Activated CD8-positive, alpha-beta memory T cell treated with anti-CD3 and anti-CD28 coated beads for 4 hours (primary cell): ENCODE measurements at places on chromosomes 1 and 21.

DNA sequence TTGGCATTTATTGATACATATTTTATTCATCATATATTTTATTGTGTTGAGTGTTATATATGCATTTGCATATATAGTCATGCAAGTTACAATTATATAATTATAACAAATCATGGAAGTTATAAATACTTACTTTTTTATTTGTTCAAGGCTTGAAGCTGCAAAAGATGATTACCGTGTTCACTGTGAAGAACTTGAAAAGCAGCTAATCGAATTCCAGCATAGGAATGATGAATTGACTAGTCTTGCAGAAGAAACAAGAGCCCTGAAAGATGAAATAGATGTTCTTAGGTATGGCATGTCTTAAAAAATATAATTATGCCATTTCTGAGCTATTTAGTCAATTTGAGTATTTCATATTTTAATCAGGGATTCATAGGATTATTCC lies 32.1 kb downstream of the HOOK1 start:
- no peak for DNase-seq

DNA sequence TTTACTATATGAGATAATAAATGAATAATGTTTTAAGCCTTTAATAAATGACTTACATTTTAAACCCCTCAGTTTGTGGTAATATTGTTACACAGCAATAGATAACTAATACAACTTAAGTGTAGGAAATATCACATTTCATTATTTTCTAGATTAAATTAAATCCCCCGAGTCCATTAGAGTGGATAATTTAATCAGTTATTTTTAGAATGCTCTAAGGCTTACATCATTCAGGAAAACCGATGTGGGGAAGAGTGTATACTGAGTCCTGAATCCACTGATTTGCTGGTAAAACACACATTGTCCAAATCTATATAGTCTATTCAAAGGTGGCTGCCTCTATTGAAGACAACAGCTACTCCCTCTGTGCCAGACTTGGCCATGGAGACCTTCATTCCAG lies 35.7 kb upstream of the DOCK7 start:
- DNase-seq = no peak

GRCh38 chr1:109622895-109623294 lies 3.3 kb downstream of the AMPD2 start:
- no peak for DNase-seq

- no peak for DNase-seq
Measured at GRCh38 chr1:94741996-94742395, 78.2 kb upstream of the SLC44A3 start.

DNA sequence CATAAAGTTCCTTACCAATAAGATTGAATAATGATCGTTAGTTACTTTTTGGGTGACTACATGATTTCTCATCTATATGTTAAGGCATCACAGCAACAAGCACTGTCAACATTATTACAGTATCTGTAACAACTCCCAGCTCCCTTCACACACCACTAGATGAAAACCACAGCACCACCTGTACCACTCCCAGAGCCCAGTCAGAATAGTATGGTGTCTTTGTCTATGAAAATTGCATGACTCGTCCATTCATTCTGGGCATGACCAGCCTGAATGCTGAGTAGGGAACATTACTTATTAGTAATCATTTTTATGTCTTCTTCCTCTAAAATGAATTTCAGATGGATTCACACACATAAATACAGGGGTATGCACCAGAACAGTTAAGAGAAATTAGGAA lies 7.0 kb downstream of the OLFML2B start:
- no peak for DNase-seq

- DNase-seq = peak; percentile 22
Measured at GRCh38 chr21:36419996-36420395, 34.8 kb downstream of the CHAF1B start.

DNA sequence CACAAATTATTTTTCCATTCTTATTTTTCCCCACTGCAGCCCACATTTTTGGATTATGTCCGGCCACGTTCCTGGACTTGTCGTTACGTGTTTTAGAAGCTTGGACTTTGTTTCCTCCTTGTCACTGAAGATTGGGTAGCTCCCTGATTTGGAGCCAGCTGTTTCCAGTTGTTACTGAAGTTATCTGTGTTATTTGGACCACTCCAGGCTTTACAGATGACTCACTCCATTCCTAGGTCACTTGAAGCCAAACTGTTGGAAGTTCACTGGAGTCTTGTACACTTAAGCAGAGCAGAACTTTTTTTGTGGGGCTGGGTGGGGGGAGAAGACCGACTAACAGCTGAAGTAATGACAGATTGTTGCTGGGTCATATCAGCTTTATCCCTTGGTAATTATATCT lies 12.2 kb upstream of the AXDND1 start:
- DNase-seq = no peak

DNA sequence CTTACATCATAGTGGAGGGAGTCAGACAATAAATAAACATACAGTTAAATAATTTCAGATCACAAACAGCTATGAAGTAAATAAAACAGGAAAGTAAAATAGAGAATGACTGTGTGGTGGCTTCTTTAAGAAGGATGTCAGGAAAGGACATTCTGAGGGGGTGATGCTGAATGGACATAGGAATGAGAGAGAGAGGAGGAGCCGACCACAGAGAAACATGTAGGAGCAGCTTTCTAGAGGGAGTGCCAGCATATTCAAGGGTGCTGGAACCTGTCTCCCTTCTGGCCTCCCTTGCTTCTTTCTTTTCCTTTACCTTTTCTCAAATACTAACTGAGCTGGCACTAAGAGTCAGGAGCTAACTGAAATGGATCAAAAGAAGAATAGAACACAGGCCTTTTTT lies 20.5 kb upstream of the BCL10 start:
- DNase-seq = no peak

GRCh38 chr1:1114431-1114830 lies 1.5 kb downstream of the C1orf159 start:
- DNase-seq = no peak

DNA sequence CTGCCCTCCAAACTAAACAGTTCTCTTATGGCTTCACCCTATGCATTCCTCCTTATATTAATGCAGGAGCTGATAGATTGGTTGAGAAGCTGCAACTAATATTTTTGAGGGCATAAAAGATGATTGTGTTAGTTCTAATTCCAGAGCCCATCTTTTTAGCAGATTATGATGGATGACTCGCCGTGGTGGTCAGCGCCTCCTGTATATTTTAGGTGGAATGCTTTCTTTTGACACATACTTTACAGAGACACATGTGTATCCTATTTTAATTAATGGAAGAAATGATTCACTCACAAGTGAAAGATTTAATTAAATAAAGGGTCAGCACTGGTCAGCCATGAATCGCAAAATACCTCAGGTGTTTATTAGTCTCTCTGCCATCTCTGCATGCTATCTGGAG lies 120.7 kb downstream of the TM2D1 start:
- no peak for DNase-seq

GRCh38 chr1:118981436-118981835 lies 6.7 kb downstream of the TBX15 start:
- no peak for DNase-seq

- no peak for DNase-seq
Measured at GRCh38 chr21:15614766-15615165, 115.0 kb upstream of the USP25 start.

DNA sequence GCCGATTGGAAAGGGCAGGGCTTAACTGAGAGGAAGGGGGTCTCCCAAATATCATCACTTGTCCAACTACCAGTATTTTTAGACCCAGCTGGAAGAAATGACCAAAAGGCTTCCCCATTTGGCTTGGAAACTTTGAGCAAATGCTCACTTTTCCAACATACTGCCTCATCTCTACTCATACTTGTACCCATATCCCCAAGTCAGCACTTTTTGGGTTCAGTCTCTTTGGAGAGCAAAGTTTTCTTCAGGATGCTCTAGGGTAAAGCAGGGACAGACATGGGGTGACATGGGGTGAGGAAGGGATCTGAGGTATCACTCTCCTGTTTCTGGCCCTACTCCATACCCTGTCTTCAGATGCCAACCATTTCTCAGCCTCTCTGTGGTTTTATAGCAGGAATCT lies 27.2 kb downstream of the LRRN2 start:
- no peak for DNase-seq

DNA sequence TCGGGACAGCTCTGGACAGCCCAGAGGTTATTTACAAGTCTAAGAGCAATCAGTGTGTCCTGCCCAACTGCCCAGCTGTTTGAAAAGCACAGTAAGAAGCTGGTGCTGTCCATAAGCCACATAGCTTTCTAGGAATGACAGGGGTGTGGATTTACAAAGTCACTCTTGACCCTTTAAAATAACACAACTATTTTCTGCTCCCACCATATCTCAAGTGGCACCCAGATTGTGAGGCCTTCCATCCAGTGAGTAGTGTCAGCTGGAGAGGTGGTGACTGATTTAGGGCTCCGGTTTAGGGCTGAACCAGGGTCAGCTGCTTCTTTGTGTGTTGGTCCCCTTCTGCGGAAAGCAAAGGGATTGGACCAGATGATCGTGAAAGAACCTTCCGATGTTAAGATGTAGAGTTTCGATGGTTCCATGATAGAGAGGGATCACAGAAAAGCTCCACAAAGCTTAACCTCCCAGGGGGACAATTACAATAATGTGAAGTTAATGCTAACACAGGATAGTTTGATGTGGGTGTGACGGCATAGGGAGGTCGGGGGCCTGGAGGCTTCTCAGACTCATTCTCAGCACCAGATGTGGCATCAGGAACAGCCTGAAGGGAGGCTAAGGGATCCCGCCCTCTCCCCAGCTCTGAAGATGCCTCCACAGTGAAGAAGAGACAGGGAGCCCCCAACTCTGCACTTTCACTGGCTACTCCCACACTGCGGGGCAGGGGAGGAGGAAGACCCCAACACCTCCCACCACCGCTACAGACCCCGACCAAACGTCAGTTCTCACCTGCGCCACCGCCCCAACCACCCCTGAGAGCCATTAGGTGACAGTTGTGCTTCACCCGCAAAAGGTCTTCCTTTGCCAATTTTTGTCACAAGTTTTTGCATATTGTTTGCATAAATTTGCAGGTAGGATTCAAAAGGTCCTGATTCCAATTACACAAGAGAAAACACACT lies 40.6 kb downstream of the LRRC3 start:
- DNase-seq = no peak

GRCh38 chr1:206486995-206487788 lies 16.9 kb downstream of the IKBKE start:
- DNase-seq = no peak

- no peak for DNase-seq
Measured at GRCh38 chr1:34455121-34455520, 278.4 kb downstream of the C1orf94 start.

- DNase-seq = no peak
Measured at GRCh38 chr1:85459290-85459689, 5.7 kb downstream of the DDAH1 start.

- DNase-seq = no peak
Measured at GRCh38 chr1:197027359-197027758, 39.7 kb downstream of the F13B start.

GRCh38 chr1:237098541-237098940 lies 56.6 kb downstream of the RYR2 start:
- no peak for DNase-seq

GRCh38 chr1:62356257-62356835 lies 37.1 kb upstream of the KANK4 start:
- no peak for DNase-seq

- DNase-seq = no peak
Measured at GRCh38 chr1:30277415-30277814, 446.0 kb downstream of the MATN1 start.

- DNase-seq = no peak
Measured at GRCh38 chr1:15851210-15852035, 3.9 kb downstream of the SPEN start.

- no peak for DNase-seq
Measured at GRCh38 chr1:179955287-179955680, 674 bp downstream of the CEP350 start.

DNA sequence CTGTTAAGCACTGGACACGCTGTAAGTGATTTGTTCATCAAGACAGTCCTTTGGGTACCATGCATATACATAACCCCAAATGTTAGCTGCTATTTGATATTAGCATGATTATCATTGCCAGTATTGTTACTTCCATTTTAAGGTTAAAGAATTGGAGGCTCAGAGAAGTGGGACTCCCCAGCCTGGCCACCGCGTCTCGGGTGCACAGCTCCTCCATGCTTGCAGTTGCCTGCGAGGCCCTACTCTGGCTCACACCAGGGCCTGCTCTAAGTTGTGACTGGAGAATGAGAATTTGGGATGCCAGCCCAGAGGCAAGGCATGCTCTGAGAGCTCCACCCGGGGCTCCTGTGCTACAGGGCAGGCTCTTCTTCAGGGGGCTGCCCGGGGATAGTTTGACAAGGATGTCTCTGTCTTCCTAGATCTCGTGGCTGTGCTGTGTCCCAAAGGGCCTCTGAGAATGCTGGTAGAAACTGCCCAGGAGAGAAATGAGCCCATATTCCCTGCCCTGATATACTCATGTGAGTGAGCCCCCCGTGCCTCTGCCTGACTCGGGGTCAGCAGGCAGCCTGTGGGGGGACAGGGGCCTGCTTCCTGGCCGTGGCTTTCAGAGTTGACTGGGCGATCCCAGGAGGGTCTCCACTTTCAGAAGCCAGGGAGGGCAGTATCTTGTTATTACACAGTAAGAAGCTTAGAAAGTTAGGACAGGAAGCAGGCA lies 19.4 kb downstream of the PSEN2 start:
- DNase-seq = no peak

- no peak for DNase-seq
Measured at GRCh38 chr1:204742676-204743251, 57.2 kb upstream of the LRRN2 start.

GRCh38 chr1:43772978-43773377 lies 65.6 kb downstream of the ST3GAL3 start:
- DNase-seq = no peak

GRCh38 chr1:183138301-183138700 lies 47.8 kb upstream of the LAMC2 start:
- no peak for DNase-seq

DNA sequence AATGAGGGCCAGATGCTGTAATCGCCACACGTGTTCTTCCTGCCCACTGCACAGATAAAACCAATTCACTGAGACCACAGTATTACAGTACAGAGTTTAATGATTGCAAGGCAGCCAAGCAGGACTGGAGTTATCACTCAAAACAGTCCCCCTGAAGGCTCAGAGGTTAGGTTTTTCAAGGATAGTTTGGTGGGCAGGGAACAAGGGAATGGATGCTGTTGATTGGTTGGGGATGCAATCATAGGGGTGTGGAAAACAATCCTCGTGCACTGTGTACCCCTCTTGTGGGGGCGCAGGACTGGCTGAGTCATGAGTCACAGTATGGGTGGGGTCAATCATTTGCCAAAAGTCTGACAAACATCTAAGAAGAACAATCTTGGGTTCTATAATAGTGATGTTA lies 12.4 kb upstream of the USP1 start:
- DNase-seq = no peak

DNA sequence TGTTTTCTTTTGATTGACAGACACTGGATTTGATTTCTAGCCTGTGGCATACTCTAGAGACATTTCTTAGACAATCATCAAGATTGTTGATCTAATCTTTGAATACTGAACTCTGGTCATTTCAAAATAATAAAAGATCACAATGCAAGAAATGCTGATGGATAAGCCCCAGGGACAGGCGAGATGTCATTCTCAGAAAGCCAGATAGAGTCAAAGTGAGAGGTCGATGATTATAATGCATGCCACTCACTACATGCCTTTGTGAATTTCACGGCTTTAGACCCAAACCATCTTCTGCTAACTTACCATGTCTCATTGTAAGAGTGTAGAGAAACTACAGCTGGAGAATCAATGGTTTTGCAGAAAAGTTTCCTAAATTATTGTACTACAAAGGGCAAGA lies 257.1 kb downstream of the DYRK1A start:
- DNase-seq = no peak

- DNase-seq = no peak
Measured at GRCh38 chr1:67342076-67342890, 34.6 kb downstream of the IL12RB2 start.

GRCh38 chr1:232613752-232614381 lies 16.1 kb downstream of the SIPA1L2 start:
- DNase-seq = no peak
